ENCODE measurements at places on chromosomes 7 and 10.
A peak's percentile ranks its signal among the peaks of the same experiment; 100 is the strongest.

GRCh38 chr7:99083733-99084132, 60.2 kb downstream of the SMURF1 start:
- DNase-seq = no peak

- DNase-seq = no peak
These were observed 19.2 kb downstream of the LEP start for GRCh38 chr7:128260069-128260795.

DNA sequence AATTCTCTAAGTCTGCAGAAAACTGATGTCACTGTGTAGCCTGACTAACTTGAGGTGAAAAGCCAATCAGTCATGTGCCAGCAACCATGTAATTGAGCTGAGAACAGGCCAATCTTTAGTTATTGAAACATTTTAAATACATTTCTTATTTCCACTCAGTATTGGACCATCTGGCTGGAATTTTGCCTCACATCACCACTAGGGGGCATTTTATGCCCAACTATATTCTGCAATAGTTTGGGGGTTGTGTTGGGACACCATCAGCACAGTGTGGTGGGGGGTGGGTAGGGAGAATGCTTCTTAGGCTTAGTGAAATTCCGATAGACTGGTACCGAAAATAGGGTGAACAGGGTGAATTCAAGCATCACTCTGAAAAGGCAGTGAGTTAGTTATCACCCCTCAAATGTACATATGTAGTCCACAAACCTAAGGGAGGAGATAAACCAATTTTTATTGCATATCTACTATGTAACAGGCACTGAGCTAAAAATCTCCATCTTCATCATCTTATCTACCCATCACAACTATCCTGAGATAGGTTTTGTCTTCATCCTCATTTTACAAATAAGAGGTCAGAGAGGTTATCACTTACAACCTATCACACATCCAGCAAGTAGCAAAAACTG, 17.8 kb downstream of the NPSR1 start:
- peak; percentile 44 for DNase-seq

DNA sequence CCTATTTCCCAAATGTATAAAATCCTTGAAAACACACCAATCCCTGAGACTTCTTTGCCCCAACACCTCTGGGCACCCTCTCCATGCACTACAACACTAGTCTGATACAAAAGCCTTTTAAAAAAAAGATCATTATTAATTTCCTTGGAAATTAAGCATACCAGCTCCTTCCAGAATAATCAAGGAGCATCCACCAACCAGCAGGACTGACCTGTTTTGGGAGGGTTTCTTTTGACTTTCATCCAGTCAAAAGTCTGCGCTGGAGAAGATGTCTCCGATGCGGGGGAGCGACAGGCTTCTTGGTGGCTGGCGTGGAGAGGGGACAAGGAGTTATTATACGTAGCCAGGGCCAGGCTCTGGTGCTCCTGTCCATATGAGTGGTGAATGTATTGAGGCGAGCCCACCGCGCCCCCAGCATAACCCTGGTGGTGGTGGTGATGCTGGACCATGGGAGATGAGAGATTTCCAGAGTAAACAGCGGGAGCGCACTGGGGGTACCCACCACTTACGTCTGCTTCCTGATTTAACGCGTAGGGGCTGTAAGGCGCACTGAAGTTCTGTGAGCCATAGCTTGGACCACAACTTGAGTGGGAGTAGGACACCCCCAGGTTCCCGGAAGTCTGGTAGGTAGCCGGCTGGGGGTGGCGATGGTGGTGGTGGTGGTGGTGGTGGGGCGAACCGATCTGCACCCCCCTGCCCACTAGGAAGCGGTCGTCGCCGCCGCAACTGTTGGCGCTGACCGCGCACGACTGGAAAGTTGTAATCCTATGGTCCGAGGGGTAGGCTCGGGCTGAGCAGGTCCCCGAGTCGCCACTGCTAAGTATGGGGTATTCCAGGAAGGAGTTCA, 527 bp downstream of the HOXA1 start:
- peak; percentile 9 for DNase-seq

DNA sequence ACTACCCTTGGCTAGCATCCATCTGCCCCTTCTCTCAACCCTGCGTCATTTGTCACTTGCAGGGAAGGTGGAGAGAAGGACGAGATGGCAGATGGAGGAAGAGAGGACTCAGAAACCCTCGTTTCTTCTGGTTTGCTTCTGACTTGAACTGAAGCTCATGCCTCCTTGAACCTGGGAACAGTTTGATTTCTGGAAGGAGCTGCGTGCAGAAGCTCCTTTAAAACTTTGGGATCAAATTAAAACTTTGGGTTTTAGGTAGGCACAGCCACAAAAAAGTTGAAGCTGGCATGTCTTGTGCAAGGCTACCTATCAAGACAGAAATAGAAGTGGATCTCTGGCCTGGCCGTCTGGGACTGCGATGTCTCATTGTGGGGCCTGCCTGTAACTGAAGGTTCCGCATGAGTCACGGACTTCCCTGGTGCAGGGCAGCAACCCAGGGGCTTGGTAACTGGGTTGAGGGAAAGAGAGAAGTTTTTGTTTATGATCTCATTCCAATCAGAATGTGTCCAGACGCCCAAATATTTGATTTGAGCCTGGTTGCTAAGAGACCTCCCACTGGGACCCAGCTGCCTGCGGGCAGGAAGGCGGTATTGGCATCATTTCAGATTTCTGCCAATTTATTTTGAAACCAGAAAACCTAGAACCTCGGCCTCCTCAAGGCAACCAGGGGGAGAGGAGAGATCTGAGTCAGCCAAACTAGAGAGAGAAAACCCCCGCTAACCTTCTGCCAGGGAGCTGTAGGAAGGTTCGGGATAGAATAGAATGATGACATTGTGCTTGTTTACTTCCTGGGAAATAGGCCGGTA, 15.8 kb upstream of the CAMK1D start:
- DNase-seq = peak; percentile 86

GRCh38 chr10:4450169-4450568, 375.8 kb upstream of the AKR1E2 start:
- DNase-seq = no peak

DNA sequence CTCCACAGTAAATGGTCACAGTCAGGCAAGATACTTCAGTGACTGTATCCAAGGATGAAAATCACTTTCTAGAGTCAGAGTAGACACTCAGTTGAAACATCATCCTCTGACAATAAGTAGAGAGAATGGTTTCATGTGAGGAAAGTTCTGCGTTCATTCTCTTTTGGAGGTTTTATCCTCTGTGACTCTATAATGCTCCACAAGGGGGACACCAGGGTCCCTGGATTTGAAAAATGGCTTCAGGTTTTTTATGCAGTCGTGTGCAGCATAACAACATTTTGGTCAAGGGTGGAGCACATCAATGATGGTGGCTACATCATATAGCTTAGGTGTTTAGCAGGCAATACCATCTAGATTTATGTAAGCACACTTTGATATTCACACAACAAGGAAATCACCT, 40.4 kb downstream of the TMEM168 start:
- no peak for DNase-seq

DNA sequence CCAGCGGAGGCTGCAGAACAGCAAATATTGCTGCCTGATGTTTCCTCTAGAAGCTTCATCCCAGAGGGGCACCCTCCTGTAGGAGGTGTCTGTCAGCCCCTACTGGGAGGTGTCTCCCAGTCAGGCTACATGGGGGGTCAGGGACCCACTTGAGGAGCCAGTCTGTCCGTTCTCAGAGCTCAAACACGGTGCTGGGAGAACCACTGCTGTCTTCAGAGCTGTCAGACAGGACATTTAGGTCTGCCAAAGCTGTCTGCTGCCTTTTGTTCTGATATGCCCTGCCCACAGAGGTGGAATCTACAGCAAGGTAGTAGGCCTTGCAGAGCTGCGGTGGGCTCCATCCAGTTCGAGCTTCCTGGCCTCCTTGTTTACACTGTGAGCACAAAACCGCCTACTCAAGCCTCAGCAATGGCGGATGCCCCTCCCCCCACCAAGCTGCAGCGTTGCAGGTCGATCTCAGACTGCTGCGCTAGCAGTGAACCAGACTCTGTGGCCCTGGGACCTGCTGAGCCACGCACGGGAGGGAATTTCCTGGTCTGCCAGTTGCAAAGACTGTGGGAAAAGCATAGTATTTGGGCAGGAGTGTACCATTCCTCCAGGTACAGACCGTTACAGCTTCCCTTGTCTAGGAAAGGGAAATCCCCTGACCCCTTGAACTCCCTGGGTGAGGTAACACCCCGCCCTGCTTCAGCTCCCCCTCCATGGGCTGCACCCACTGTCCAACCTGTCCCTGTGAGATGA, 17.7 kb upstream of the MINDY3 start:
- no peak for DNase-seq

- DNase-seq = no peak
These were observed 46.9 kb upstream of the GDF10 start for GRCh38 chr10:47253030-47253637.

GRCh38 chr10:30752481-30752881, 122.9 kb upstream of the LYZL2 start:
- DNase-seq = no peak

Measured in activated CD4-positive, alpha-beta T cell treated with anti-CD3 and anti-CD28 coated beads, Interleukin-2, Interleukin-6, amounts not matched to agents 100 ng/mL and 50 ng/mL, durations not matched to agents 16 hours and 8 hours (primary cell).